SJCRH30 (cell line): ENCODE measurements at places on chromosomes 13 and 19. TPM values are rescaled to one million over a fixed set of nuclear protein-coding genes. Genes with fewer than 3 reads are reported as not detected.

The TMC4 gene
- not detected in 2 replicates for total RNA-seq

The YJU2 gene
- 14.5 and 14.7 TPM in 2 replicates for total RNA-seq

The LSM4 gene
- 378 and 427 TPM in 2 replicates for total RNA-seq

The ATF5 gene
- 8.4 and 8.9 TPM in 2 replicates for total RNA-seq

The ZNF681 gene
- 7.4 and 9.2 TPM in 2 replicates for total RNA-seq

The ZGLP1 gene
- total RNA-seq, result 0.89 and 2.1 TPM in 2 replicates

The LYPD3 gene
- not detected in 2 replicates for total RNA-seq

The GSX1 gene
- total RNA-seq, result not detected in 2 replicates

The MCF2L gene
- 4.4 and 4.6 TPM in 2 replicates for total RNA-seq

The CGB5 gene
- not detected in 2 replicates for total RNA-seq

The CGB1 gene
- not detected in 2 replicates for total RNA-seq

The KDELR1 gene
- total RNA-seq, result 105 and 119 TPM in 2 replicates

The HPN gene
- total RNA-seq, result not detected in 2 replicates

The KIR2DL4 gene
- not detected in 2 replicates for total RNA-seq

The ATP8B3 gene
- total RNA-seq, result 0.08 TPM in 1 of 2 replicates, not detected in the other

The CLDN10 gene
- 0.05 TPM in 1 of 2 replicates, not detected in the other for total RNA-seq
